Left hindlimb (tissue), 1 donor: ENCODE measurements at places on chromosomes 3 and 15.

- DNase-seq = no peak
These were observed 199.6 kb downstream of the ATP10A start for GRCh38 chr15:25663515-25663914.

DNA sequence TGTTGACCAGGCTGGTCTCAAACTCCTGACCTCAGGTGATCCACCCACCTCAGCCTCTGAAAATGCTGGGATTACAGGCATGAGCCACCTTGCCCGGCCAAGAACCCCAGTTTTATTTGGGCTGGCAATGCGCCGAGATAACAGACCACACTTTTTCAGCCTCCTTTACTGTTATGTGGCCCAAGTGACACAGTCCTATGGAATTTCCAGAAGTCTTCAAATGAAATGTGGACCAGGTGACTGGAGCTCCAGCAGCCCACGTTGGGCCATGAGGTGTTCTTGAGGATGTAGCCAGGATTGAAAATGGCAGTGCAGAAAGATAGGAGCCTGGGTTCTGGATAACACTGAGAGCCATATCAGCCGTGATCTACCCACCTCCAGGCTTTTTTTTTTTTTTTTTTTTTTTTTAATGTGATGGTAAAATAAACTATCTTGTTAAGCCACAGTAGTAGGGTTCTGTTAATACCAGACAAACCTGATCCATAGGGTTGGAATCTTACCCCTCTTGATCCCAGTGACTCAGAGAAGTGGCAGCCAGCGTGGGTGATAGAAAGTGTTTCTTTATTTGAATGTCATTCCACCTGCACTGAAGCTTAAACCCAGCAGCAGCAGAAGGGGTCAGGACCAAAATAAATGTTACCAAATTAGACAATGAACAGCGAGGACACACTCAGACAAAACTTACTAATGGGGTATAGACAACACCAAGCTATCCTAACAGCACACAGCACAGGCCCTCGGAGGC, 55.6 kb downstream of the LHFPL4 start:
- DNase-seq = no peak

DNA sequence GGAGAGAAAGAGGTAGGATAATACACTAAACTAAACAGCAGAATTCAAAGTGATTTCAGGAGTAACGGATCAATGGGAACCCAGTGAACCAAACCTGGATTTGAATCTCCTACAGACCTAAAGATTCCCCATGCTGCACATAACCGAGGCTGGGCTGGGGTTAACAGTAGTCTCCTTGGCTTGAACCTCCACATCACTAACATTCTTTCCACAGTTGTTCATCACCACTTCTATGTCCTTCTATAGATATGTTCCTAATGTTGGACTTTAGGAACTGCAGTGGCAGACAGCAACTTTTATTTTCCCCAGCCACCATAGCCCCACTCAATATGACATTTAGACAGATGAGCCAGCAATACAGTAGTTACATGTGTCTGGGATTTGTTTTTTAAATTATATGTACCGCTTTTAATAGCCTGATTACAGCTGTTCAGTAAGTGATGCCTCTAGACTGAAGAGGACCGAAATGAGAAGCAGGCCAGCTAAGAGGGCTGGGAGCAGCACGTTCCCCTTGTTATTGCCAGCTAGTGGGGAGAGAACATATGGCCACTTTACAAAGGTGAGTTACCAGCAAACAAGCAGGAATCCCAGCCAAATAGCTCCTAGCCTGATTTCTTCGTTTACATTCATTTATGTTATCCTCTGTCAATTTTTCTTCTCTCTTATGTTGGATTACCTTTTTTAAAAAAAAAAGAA, 472.6 kb upstream of the CDIN1 start:
- DNase-seq = no peak

DNA sequence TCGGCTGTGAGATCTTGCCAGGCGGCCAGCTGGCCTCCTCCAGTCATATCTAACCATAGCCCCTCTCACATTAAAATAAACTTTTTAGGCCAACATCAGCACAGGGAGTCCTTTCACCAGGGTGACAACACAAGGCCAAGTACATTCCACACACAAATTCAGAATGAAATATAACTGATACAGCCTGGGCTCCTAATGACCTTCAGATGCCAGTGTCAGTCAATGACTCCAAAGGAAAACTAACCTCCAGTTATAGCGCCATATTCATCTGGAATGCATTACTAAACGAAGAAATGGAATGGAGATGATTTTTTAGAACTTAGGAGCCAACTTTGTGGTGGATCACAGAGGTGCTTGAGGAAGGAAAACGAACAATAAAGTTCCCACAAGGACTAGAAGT, 205.4 kb downstream of the GREM1 start:
- no peak for DNase-seq

DNA sequence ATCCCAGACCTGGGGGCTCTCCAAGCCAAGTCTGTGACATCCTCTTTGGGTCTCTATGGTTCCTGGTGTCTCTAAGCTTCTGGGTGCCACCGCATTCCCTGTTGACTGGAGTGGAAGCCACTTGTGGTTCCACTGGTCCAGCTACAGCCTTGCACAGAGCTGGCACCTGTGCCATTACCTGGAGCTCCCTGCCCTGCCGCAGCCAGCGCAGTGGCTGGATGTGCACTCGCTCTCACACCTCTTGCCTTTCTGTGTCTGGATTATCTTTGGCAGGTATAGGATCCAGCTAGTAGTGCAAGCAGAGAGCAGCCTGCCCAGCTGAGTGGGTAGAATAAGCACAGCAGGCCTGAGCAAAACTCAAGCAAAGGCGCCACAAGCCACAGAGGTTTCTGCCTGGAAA, 1635.5 kb downstream of the OTOL1 start:
- no peak for DNase-seq
